ENCODE measurements at places on chromosomes 4 and X.

DNA sequence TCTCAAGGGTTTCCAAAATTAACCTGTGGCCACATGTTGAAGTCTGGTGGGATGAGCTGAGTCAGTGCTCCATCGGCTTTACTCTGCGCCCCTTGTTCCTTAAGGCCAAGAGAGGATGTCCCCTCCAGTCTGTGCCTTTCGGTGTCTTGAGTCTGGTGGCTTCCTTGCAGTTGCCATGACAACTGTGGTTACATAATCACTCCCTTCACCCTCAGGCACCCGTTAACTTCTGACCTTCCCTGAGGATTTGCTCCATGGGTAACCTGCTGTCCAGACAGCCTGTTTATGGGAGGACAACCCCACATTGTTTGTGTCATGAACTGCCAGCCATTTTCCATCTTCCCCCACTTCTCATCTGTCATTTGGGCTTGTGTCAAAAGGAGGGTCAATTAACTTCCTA, 401.1 kb upstream of the LCORL start:
- DNase-seq: no peak

GRCh38 chrX:32533848-32534247, 677.5 kb downstream of the DMD start:
- DNase-seq: no peak

DNA sequence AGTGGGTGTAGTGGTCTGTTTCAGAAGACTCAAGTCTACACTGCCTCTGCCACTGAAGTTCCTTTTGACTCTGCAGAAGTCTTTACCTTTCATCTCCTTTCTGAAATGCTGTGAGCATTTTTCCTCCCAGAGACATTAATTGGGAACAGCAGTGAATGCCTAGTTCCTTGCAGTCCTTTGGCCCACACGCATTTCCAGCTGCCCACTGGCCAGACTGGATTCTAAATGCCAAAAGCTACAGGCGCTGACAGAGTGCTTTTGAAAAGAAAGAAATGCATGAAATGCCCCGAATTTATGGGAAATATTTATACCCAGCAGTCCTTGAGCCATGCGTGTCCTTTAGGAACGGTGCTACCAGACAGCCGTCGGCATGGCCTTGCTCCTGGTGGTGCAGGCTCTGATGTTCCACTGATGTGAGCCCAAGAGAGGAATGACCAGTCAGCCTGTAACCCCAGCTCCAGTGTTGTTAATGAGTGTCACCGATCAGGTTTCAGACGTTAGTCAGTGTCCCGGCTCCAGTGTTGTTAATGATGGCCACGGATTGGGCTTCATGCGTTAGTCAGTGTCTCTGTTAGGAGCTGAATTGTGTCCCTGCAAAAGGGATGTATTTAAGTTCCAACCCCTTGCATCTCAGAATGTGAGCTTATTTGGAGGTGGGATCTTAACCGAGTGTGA, 132.6 kb downstream of the TBL1X start:
- no peak for DNase-seq

GRCh38 chr4:147194114-147194513, 248.4 kb upstream of the TTC29 start:
- DNase-seq: no peak

GRCh38 chr4:54290980-54291379, 61.9 kb downstream of the PDGFRA start:
- DNase-seq: no peak

GRCh38 chr4:108377021-108377420, 208.3 kb upstream of the LEF1 start:
- no peak for DNase-seq

DNA sequence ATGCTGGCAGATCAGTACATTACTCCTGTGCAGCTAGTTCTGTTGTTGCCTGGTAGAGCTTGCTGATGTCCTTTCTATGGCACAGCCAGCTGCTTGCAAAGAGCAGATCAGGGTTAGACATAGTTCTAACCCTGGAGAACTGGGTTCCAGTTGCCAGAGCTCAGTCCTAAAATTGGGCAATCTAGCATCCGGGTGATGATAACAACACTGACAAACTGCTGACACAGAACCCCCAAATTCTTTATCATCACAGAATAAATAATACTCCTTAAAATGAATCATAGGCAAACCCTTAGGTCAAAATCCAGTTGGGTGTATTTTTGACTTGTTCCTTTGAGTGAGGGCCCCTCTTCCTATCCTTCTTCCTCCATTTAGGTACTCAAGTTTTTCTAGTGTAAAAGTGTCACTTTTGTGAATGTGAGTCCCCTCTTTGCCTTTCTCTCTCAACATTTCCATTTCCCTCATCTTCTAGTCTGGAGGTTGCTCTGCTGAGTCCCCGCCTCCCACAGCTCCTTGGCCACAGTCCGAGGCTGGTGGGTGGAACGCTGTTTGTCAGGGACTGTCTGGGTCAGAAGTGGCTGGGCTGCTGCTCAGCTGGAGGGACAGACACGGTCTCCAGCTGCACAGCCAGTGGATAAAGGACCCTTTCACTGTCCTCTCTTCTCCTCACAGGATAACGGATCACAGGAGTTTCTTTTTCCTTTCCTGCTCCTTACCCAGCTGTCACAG, 93.6 kb upstream of the RASGEF1B start:
- DNase-seq: no peak

GRCh38 chr4:139014371-139015268, 961 bp upstream of the NOCT start:
- DNase-seq: peak; percentile 91

DNA sequence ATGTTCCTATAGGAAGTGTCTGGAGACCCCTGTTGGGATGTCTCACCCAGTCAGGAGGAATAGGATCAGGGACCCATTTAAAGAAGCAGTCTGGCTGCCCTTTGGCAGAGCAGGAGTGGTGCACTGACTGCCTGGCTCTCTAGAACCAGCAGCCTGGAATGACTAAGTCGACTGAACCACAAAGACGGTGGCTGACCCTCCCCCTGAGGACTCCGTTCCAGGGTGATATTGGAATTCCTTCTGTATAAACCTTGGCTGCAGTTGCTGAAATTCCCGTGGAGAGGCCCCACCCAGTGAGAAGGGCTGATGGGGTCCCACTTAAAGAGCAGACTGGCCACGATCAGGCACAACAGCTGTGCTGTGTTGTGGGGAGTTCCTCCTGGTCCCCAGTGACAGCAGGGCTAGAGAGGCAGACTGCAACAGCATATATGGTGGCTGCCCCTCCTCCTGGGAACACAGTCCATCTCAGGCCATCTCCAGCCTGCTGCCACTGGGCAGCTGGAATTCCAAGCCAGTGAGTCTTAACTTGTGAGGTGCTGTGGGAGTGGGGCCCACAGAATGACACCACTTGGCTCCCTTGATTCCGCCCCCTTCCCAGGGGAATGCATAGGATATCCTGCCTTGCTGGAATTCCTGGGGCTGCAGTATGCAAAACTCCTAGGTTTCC, 41.8 kb upstream of the RLIM start:
- DNase-seq: no peak

DNA sequence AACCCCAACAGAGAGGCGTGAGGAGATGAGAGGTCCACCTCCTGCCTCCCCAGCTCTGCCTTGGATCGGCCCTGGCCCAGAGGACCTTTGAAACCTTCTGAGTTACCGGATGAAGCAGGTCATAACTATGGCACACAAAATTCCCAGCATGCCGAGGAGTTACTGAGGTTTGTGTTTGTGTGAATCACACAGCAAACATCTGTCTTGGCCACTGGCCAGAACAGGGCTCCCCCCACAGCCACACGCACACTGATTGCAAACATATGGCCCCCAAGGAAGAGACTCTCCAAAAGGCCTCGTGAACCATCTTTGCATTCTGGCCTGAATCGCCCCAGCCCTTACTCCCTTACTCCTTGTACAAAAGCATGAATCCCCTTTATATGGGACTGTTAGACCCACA, 18.9 kb downstream of the RPS4X start:
- peak; percentile 59 for DNase-seq
